ENCODE measurements at places on chromosomes 1 and 21.

DNA sequence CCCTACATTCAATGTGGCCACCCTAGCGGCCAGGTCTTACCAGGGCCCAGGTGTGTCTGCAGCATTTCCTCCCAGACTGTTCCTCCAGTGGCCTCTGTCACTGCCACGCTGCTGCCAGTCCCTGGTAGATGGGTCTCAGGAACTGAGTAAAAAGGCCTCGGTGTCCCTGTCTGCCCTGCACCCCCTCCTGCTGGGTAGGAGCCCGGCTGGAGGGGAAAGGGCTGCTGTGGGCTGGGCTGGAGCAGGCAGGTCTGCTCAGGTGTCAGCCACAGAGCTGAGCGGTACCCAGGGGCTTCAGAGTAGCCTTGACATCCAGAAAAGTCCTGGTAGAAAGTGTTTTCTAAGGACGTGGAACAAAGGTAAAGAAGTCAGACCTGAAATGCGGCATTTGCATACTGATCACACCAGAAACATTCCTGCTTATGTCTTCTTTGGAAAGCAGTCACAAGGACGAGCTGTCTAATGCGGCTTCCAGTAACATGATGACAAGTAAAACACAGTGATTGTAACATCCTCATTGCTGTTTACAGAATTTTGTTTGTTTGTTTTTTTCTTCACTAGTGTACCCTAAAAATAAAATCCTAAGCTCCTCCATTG lies 32.6 kb downstream of the SEC16B start:
- DNase-seq = no peak

GRCh38 chr1:95006681-95007080 lies 66.1 kb downstream of the ALG14 start:
- peak; percentile 53 for DNase-seq

GRCh38 chr1:41907446-41907845 lies 11.3 kb downstream of the HIVEP3 start:
- no peak for DNase-seq

GRCh38 chr1:173507205-173507846 lies 30.2 kb downstream of the PRDX6 start:
- DNase-seq = peak; percentile 59

DNA sequence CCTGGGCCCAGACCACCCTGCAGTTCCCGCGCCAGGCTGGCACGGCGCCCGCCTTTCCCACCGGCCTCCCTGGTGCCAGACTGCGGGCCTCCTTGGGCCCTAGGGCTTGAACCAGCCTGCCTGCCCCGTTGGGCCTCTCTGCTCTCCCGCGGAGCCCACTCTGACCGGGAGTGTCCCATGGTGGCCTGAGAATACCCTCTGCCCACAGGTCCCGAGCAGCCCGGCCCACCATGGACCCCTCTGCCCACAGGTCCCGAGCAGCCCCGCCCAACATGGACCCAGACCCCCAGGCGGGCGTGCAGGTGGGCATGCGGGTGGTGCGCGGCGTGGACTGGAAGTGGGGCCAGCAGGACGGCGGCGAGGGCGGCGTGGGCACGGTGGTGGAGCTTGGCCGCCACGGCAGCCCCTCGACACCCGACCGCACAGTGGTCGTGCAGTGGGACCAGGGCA lies 7.9 kb downstream of the MIB2 start:
- DNase-seq = no peak

GRCh38 chr1:3779912-3780416 lies 7.4 kb downstream of the SMIM1 start:
- no peak for DNase-seq

- no peak for DNase-seq
These were observed 10.7 kb upstream of the FCER1A start for GRCh38 chr1:159291424-159291823.

GRCh38 chr1:217968085-217968484 lies 317.0 kb upstream of the RRP15 start:
- no peak for DNase-seq

DNA sequence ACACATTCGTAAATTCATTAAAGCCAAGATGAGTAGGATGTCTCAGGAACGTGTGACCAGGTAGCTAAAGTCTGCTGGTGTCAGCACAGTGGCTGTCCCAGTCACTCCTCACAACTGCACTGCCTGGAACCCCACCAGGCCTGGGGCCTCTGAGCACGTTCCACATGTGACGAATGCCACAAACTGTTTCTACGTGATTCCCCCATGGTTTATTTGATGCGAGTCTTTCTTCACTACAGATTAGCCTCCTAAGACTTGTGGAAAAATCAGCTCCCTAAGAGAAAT lies 33.2 kb downstream of the PRDM15 start:
- DNase-seq = no peak

GRCh38 chr1:111366256-111366655 lies 61.3 kb downstream of the OVGP1 start:
- peak; percentile 42 for DNase-seq

GRCh38 chr1:111920221-111921024 lies 69.0 kb downstream of the KCND3 start:
- no peak for DNase-seq

DNA sequence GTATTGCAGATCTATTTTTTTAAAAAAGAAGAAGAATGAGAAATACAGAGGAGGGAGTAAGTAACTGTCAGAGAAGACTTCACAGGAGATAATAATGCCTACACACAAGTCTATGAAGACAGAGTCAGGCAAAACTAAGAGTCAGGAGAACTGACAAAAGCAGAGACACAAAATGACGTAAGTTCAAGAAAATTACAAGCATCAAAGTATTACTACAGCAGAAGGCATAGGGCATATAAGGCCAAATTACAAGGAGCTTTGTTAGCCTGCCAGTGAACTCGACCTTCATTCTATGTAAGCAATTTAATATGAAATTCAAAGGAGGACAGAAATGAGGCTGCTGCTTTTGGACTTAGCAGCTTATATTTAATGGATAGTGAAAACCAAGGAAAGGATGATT lies 23.7 kb downstream of the FAF1 start:
- peak; percentile 48 for DNase-seq

DNA sequence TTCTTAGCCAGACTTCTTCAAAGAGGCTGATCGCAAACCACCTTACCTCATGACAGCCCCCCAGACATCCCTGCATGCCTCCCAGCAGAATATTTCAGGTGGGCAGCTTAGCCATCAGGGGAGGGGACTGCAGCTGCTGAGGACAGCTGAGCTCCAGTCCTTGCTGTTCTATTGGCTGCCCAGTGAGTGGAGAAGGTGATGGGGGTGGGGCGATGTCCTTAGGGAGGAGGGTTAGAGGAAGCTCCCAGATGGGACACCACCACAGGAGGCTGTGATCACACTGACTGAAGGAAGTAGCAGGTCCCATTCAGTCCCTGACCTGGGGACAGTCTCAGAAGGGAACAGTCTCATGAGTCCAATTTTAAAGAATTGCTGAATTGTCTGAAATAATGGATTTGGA lies 38.3 kb downstream of the GJA5 start:
- no peak for DNase-seq

DNA sequence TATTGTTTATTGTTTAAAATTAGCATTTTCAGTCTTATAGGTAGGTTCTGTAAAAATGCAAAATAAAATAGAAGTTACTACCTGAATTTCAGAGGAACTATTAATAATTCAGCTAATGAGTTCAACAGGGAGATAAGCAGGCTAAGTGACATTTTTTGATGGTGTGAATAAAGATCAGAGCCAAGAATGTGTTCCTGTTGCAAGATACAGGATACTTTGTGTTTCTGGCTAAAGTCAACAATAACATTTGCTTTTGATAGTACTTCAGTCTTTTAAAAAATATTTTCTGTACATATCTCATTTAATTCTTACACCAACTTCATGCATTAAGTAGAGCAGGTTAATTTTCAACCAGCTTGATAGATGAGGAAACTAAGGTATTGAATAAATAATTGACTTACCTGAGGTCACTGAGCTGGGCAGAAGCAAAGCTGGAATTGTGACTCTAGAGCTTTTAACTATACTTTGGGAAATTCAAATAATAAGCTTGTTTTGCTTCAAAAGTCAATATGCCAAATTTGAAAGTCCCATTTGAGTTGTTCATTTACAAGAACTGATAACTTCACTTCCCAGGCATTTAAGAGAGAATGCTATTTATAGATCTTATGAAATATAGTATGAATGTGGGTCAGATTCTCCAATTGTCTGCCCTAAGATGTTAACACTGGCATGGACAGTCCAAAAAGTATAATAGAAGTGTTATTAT lies 6.0 kb downstream of the GORAB start:
- DNase-seq = peak; percentile 45

- DNase-seq = no peak
These were observed 12.4 kb upstream of the PRDM16 start for GRCh38 chr1:3056641-3057040.

GRCh38 chr1:25569597-25570396 lies 26.4 kb downstream of the LDLRAP1 start:
- no peak for DNase-seq

DNA sequence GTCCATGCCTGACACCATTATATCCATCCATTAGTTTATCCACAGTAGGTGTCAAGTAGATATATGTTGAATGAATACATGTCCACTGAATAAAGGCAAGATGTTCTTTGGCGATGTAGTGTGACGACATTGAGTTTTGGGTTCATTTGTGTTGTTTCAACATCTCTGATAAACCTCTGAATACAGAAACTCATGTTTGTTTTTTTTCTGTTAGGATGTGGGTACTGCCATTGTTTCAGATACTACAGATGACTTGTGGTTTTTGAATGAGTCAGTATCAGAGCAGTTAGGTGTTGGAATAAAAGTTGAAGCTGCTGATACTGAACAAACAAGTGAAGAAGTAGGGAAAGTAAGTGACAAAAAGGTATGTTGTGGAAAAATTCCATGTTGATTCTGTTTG lies 28.1 kb downstream of the MDM4 start:
- peak; percentile 72 for DNase-seq

DNA sequence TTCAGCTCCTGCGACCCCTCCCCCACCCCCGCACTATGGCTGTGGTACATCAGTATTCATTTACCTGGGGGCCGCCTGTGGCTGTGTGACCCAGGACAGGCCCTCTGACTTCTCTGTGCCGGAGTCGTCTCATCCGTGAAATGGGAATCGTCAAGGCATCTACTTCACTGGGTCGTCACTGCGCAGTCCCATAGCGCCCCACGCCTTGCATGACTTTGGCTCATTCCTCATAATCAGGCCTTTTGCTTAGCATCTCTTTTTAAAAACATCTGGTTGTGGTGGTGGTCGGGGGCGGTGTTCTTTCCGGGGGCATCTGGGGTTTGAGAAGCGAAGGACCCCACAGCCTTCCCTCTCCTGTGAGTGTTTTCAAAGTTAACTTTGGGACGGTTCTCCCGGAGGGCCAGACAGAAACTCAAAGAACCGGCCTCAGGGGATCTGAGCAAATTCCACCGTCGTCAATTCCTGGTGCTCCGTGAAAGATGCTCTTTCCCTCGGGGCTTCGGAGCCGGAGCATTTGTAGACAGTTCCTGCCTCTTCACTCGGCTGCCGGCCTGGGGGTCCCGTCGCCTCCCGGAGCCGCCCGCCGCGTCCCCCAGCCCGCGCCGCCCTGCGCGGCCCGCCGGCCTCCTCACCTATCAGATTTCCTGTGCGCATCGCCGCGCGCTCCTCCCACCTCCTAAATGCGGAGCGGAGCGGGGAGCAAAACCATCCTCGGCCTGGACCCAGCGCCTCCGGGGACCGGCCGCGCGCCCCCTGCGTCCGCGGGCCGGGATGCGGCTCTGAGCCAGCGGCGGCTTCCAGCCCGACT lies at the start of gene B3GALT5:
TSS of gene B3GALT5 (plus strand) at position 708 of the 808 bp plus-strand sequence. CDS start 47,620 bp downstream, outside the sequence.
- peak; percentile 16 for DNase-seq

GRCh38 chr1:174916846-174917245 lies 82.9 kb upstream of the CACYBP start:
- DNase-seq = no peak

DNA sequence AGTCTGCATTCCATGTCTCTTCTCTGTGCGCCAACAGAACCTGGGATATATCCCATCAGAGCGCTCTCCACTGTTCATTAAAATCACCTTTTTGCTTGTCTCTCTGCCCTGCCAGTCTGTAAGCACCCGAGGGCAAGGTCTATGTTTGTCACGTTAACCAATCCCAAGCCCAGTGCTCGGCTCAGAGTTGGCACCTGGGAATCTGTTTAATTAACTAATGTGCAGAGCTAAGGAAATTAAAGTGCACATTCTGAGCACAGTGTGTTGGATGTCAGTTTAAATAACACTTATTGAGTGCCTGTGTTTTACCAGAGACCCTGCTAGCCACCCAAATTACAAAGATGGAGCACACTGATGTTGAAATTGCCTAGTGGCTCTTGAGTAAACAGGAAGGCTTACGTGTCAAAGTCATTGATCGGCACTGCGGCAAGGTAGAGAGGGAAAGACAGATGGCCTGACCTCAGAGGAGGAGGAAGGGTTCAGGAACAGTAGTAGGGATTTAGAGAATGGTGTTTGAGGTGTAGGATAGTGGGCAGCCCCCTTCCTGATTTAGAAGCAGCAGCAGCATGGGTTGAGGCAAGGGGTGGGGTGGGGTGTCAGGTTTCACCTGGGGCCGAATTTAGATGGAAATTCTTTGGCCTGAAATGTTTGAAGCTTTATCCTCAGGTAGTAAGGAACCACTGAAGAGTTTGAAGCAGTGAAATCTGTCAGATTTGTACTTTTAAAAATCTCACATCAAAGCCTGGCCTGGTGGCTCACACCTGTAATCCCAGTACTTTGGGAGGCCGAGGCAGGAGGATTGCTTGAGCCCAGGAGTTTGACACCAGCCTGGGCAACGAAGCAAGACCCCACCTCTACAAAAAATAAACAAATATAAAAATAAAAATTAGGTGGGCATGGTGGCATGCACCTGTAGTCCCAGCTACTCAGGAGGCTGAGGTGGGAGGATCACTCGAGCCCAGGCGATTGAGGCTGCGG lies 7.7 kb downstream of the ARMH1 start:
- DNase-seq = no peak

- no peak for DNase-seq
These were observed 2.1 kb downstream of the PADI1 start for GRCh38 chr1:17207046-17207445.

Measured in fibroblast of mammary gland (primary cell).